ENCODE measurements at places on chromosomes 1 and 21. TPM values are rescaled to one million over a fixed set of nuclear protein-coding genes. Genes with fewer than 3 reads are reported as not detected.

DNA sequence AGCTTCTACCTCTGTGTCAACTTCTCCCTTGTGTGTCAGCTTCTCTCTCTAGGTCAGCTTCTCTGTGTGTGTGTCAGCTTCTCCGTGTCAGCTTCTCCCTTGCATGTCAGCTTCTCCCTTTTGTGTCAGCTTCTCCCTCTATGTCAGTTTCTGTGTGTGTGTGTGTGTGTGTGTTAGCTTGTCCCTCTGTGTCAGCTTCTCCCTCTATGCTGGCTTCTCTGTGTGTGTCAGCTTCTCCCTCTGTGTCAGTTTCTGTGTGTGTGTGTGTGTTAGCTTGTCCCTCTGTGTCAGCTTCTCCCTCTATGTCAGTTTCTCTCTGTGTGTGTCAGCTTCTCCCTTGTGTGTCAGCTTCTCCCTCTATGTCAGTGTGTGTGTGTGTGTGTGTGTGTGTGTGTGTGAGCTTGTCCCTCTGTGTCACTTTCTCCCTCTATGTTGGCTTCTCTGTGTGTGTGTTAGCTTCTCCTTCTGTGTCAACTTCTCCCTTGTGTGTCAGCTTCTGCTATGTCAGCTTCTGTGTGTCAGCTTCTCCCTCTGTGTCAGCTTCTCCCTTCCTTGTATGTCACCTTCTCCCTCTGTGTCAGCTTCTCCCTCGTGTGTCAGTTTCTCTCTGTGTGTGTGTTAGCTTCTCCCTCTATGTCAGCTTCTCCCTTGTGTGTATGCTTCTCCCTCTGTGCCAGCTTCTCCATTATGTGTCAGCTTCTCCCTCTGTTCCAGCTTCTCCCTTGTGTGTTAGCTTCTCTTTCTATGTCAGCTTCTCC lies 6.3 kb upstream of the UBXN10 start:
- H3K27me3 ChIP-seq: peaks cover 44% of the 10 kb centered on the region
- H3K4me1 ChIP-seq: peaks cover 10% of the 10 kb centered on the region
- no peak overlapping the region for H3K27ac ChIP-seq
- H3K4me3 ChIP-seq: no peak overlapping the region
- DNase-seq: no peak

DNA sequence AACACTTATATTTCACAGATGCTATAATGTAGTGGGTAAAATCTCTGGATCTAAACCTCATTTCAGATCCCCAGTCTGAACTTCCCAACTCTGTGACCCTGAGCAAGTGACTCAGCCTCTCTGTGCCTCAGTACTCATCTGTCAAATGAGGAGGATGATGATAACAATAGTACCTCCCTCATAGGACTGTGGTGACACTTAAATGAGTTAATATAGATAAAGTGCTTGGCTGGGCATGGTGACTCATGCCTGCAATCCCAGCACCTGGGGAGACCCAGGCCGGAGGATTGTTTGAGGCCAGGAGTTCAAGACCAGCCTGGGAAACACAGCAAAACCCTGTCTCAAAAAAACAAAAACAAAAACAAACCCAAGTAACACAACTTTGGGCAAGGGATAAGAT lies 4.7 kb upstream of the ECE1 start:
- no peak overlapping the region for H3K4me3 ChIP-seq
- H3K27me3 ChIP-seq: no peaks in the 10 kb centered on the region
- no peaks in the 10 kb centered on the region for H3K36me3 ChIP-seq
- peaks cover 38% of the 10 kb centered on the region for H3K4me1 ChIP-seq

- peak; percentile 68 for DNase-seq
- H3K4me3 ChIP-seq: peak overlapping the region; percentile 50
- H3K4me1 ChIP-seq: peaks cover 66% of the 10 kb centered on the region
- H3K27me3 ChIP-seq: peaks cover 94% of the 10 kb centered on the region
- H3K36me3 ChIP-seq: no peaks in the 10 kb centered on the region
Observed at GRCh38 chr1:204714861-204715511, 29.4 kb upstream of the LRRN2 start.

DNA sequence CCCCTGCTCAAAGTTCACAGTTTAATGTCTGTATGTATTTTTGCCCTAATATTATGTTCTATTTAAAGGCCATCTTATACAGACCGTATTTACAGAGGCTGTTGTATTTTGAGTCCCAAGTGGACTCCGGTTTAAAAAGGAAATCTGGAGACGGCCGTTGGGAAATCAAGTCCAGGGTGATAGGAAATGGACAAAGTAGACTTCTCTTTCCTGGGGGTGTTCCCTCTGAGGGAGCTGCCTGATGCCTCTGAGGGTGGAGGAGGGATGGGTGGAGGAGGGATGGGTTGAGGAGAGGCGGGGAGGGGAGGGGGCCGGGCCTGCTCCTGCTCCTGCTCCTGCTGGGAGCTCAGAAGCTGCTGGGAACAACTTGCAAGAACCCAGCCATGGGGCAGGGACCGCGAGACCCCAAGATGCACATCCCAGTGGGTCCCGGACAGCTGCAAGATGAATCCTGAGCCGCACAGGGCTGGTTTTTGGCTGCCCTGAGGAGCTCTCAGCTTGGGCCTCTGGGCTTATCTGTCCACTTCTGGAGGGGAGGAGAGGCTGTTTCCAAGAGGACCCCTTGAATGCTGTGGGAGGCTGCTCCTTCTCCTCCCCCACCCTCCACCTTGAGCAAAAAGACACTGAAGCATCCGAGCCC lies 12.0 kb upstream of the ACTL8 start:
- H3K27me3 ChIP-seq: no peaks in the 10 kb centered on the region
- DNase-seq: no peak
- no peaks in the 10 kb centered on the region for H3K36me3 ChIP-seq
- H3K4me3 ChIP-seq: no peak overlapping the region
- peaks cover 8% of the 10 kb centered on the region for H3K4me1 ChIP-seq

GRCh38 chr1:214330222-214330621 lies 49.3 kb downstream of the SMYD2 start:
- no peak overlapping the region for H3K27ac ChIP-seq
- H3K27me3 ChIP-seq: no peaks in the 10 kb centered on the region
- H3K36me3 ChIP-seq: no peaks in the 10 kb centered on the region
- no peak overlapping the region for H3K4me3 ChIP-seq
- peaks cover 26% of the 10 kb centered on the region for H3K4me1 ChIP-seq
- DNase-seq: no peak

- no peak overlapping the region for H3K4me3 ChIP-seq
- no peaks in the 10 kb centered on the region for H3K27me3 ChIP-seq
- peaks cover 41% of the 10 kb centered on the region for H3K4me1 ChIP-seq
- no peaks in the 10 kb centered on the region for H3K36me3 ChIP-seq
- H3K27ac ChIP-seq: no peak overlapping the region
Observed at GRCh38 chr1:203558064-203558760, 64.3 kb downstream of the OPTC start.

GRCh38 chr1:167442142-167442848 lies 76.0 kb downstream of the CD247 start:
- peaks cover 44% of the 10 kb centered on the region for H3K27me3 ChIP-seq
- H3K4me3 ChIP-seq: no peak overlapping the region
- peaks cover 18% of the 10 kb centered on the region for H3K4me1 ChIP-seq
- H3K36me3 ChIP-seq: no peaks in the 10 kb centered on the region
- DNase-seq: peak; percentile 93

- H3K36me3 ChIP-seq: no peaks in the 10 kb centered on the region
- peaks cover 3% of the 10 kb centered on the region for H3K27me3 ChIP-seq
- H3K27ac ChIP-seq: no peak overlapping the region
Observed at GRCh38 chr1:41416552-41417334, 55.5 kb downstream of the FOXO6 start.

DNA sequence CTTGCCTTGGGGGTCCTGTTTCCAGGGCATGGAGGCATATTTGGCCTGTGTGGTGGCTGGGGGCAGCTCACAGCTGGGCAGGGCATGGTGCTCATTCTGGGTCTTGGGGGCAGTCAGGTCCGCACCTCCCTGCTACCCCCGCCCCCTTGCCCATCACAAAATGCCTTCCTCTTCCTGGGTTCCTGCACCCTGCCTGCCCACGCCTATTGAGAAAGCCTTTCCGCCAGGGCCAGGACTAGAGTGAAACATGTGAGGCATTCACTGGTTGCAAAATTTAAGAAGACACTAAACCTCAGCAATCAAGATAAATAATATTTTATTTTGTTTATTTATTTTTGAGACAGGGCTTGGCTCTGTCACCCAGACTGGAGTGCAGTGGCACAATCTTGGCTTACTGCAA lies 19.7 kb downstream of the PTAFR start:
- DNase-seq: no peak
- H3K27ac ChIP-seq: no peak overlapping the region
- H3K36me3 ChIP-seq: no peaks in the 10 kb centered on the region
- H3K4me3 ChIP-seq: no peak overlapping the region
- H3K4me1 ChIP-seq: no peaks in the 10 kb centered on the region
- no peaks in the 10 kb centered on the region for H3K27me3 ChIP-seq

DNA sequence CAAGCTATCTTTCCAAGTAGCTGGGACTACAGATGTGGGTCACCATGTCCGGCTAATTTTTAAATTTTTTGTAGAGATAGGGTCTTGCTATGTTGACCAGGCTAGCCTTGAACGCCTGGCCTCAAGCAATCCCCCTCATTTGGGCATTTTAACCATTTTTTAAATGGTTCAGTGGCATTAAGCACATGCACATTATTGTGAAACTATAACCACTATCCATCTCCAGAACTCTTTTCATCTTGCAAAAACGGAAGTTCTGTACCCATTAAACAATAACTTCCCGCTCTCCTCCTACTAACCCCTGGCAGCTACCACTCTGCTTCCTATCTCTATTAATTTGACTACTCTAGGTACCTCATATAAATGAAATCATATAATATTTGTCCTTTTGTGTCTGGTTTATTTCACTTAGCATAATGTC lies 4.8 kb upstream of the IL6R start:
- 0 out of 2 replicates have a peak, but pooled peaks cover 3% of the 10 kb centered on the region for H3K4me1 ChIP-seq
- H3K27ac ChIP-seq: no peak overlapping the region
- H3K4me3 ChIP-seq: no peak overlapping the region
- no peak for DNase-seq
- H3K27me3 ChIP-seq: peaks cover 27% of the 10 kb centered on the region
- no peaks in the 10 kb centered on the region for H3K36me3 ChIP-seq

GRCh38 chr1:167555971-167556714 lies 2.6 kb upstream of the CREG1 start:
- peaks cover 14% of the 10 kb centered on the region for H3K4me1 ChIP-seq
- no peak overlapping the region for H3K27ac ChIP-seq
- H3K27me3 ChIP-seq: peaks cover 10% of the 10 kb centered on the region
- 0 out of 2 replicates have a peak overlapping the region, but pooled peaks have one; percentile 1 for H3K4me3 ChIP-seq
- no peaks in the 10 kb centered on the region for H3K36me3 ChIP-seq

Gene S100A14
- total RNA-seq: 2.1 TPM

Gene MEX3A
- 70.6 TPM for total RNA-seq

Gene LRRC7
- not detected for total RNA-seq

Gene C1orf115
- total RNA-seq: 11.5 TPM

Gene FCRL4
- not detected for total RNA-seq

Gene LIN28A
- total RNA-seq: 1,150 TPM

Gene CELA2B
- total RNA-seq: not detected

Gene UQCRHL
- 3.8 TPM for total RNA-seq

Gene CNKSR1
- 20.5 TPM for total RNA-seq

Gene LSM10
- total RNA-seq: 49.1 TPM

Measured in WTC11 (cell line).